ENCODE measurements at places on chromosomes 13 and 19.
A peak's percentile ranks its signal among the peaks of the same experiment; 100 is the strongest.

DNA sequence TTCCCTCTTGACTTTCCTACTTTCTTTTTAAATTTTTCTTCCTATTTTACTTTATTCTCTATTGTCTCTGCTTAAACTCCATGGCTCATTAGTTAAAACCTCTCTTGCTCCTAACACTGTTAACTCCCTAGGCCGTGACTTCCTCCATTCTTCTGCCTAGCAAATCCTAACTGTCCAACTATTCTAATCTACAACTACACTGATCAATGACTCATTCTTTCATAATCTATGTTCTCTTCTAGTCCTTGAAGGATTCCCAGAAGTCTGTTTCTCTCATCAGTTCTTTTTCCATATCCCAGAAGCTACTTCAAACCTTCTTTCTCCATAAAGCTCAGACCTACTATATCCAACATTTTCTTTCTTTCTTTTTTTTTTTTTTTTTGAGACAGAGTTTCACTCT, 66.9 kb downstream of the MICU2 start:
- no peak for DNase-seq

DNA sequence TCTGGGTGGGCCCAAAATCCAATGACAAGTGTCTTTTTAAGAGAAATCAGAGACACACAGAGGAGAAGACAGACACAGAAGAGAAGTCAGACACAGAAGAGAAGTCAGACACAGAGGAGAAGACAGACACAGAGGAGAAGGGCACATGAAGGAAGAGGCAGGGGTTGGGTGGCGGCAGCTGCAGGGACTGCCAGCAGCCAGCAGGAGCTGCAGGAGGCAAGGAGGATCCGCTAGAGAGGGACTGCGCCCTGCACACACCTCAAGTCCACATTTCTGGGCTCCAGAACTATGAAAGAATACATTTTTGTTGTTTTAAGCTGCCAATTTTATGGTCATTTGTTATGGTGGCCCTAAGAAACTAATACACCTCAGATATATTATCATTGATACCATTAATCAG, 140.6 kb downstream of the ZIC5 start:
- DNase-seq, result no peak

- DNase-seq, result no peak
Measured at GRCh38 chr13:27001705-27002104, 169.9 kb downstream of the USP12 start.

- DNase-seq, result no peak
Measured at GRCh38 chr19:2549701-2550191, 73.8 kb downstream of the GADD45B start.

GRCh38 chr19:406135-406781, 2.7 kb downstream of the C2CD4C start:
- no peak for DNase-seq

DNA sequence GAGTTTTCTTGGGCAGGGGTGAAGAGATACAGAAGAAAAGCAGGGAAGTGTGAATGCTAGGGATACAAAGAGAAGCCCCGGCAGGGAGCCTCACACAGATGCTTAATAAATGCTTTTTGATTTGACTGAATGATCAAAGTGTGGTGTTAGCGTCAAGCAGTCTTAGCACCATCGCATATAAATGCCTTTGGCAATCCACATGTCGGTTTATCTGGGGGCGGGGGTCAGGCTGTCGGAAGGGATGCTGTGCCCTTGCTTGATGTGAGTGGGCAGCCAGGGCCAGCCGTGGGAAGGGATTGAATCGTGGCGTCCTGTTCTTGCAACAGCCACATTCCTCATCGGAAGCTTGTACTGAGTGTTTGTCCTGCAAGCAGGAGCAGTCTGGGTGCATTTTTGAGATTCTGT, 173.1 kb downstream of the LACC1 start:
- DNase-seq, result no peak

DNA sequence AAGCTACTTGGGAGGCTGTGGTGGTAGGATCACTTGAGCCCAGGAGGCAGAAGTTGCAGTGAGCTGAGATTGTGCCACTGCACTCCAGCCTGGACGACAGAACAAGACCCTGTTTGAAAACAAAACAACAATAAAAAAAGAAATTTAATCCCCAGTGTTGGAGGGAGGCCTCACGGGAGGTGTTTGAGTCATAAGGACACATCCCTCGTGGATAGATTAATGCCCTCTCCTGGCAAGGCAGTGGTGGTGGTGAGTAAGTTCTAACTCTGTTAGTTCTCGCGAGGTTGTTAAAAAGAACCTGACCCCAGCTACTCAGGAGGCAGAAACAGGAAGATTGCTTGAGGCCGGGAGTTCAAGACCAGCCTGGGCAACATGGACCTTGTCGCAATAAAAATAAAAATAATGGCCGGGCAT, 27.6 kb upstream of the SIN3B start:
- no peak for DNase-seq

DNA sequence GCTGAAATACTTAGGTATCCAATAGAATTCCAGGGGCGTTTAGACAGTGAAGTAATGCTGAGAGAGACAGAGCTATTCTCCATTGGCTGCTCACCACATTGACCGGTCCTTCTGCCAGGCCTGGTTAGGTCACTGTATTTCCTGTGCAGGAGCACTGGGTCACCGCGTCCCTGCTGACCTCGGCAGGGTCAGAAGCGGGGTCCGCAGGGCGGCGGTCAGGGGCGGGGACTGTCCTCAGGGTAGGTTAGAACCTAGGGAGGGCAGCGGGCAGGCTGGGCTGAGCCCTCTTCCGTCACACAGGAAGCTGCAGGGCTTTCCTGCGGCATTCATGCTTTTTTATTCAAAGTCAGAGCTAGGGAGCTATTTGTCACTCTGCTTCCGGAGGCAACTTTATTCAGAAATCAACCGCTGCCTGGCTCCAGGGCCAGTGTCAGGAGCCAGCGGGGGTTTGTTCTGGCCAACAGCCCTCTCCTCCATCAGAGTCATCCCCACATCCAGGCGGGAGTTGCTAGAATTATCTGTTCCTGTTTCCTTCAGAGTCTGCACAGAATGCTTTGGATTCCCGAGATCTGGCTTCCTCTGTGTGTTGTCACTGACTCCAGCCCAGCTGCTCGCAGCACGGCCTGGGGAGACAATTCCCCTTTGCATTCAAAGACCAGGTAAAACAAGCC, 81.2 kb upstream of the WASF3 start:
- no peak for DNase-seq

- no peak for DNase-seq
Measured at GRCh38 chr13:50284540-50284939, 269.3 kb downstream of the KCNRG start.

DNA sequence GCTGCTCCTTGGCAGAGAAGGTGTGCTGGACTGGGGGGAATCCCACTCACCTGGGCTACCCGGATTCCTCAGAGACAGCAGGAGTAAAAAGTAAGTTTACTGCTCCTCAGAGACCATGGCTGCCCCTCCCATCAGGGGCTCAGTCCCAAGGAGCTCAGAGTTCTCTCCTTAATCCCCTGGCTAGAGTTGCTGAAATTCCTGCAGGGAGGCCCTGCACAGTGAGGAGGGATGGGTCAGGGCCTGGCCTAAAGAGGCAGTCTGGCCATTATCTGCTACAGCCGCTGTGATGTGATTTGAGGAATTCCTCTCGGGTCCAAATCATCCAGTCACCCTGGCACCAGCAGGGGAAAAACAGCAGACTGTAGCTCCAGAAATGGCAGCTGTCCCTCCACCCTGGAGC, 502.5 kb downstream of the PCDH17 start:
- no peak for DNase-seq

- DNase-seq, result no peak
Measured at GRCh38 chr13:40668335-40668734, 1.9 kb upstream of the FOXO1 start.

GRCh38 chr13:109275852-109276251, 510.5 kb downstream of the IRS2 start:
- no peak for DNase-seq

- DNase-seq, result no peak
Measured at GRCh38 chr13:45219123-45219891, 18.5 kb upstream of the KCTD4 start.

GRCh38 chr19:46241626-46242025, 12.1 kb downstream of the IGFL1 start:
- no peak for DNase-seq

GRCh38 chr13:20295956-20296355, 63.8 kb upstream of the GJB6 start:
- DNase-seq, result no peak

- DNase-seq, result peak; percentile 33
Measured at GRCh38 chr13:50366488-50367174, 351.4 kb downstream of the KCNRG start.

- DNase-seq, result no peak
Measured at GRCh38 chr19:14393329-14393728, 12.1 kb downstream of the ADGRE5 start.

DNA sequence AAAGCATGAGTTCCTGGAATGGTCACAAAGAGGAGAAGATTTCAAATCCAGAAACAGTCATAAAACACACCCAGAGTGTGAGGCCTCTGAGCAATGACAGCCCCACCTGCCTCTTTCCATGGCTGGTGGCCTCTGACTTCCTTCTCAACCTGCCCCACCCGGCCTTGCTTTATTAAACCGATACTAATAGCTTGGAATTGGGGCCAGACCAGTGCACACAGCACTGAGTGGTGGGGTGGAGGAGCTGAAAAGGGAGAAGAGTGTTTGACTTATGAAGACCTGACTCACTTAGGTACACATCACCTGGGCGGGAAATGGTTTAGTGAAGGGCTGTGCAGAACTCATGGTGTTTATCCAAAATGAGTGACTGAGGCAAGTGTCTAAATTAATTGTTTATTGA, 20.7 kb upstream of the CEACAM6 start:
- peak; percentile 35 for DNase-seq

DNA sequence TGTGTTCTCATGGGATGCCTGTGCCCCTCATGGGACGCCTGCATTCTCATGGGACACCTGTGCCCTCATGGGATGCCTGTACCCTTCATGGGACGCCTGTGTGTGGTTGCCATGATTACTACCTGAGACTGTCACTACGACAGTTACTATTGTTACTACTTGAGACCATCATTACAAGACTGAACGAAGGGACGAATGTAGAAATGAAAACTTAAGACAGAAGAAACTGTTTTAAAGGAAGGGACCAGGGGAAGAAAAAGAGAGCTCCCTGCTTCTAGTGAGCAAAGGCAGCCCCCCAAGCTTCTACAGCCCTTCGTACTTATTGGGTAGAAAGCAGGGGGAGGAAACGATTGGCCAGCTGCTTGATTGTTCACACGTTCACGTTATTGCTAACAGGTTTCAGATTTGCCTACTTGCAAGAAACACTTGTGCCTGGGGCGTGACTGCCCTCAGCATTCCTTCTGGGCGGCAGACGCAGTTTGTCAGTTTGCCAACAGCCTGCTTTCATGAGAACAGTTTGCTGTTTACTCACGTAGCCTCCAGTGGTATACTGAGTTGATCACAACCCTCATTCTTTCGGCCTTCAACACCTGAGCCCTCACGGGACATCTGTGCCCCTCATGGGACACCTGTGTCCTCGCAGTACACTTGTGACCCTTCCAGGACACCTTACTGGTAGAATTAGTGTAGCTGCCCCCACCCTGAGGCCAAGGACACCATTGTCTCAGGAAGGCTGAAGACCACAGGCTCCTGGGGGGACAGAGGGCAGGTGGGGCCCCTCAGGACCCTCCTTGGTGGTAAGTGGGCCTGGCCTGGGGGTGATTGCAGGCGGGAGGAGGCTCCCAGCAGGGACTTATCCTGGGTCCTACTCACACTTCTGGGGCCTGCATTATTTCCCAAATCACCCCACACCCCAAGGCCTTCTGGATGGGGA, 2.5 kb upstream of the S1PR4 start:
- DNase-seq, result peak; percentile 8

GRCh38 chr19:4455719-4456475, 1.7 kb downstream of the UBXN6 start:
- no peak for DNase-seq

- DNase-seq, result no peak
Measured at GRCh38 chr19:40692212-40692551, 1.7 kb upstream of the NUMBL start.

- DNase-seq, result no peak
Measured at GRCh38 chr19:3580156-3580934, 4.9 kb upstream of the GIPC3 start.

GRCh38 chr13:107043021-107043956, 475.4 kb upstream of the ARGLU1 start:
- DNase-seq, result no peak

DNA sequence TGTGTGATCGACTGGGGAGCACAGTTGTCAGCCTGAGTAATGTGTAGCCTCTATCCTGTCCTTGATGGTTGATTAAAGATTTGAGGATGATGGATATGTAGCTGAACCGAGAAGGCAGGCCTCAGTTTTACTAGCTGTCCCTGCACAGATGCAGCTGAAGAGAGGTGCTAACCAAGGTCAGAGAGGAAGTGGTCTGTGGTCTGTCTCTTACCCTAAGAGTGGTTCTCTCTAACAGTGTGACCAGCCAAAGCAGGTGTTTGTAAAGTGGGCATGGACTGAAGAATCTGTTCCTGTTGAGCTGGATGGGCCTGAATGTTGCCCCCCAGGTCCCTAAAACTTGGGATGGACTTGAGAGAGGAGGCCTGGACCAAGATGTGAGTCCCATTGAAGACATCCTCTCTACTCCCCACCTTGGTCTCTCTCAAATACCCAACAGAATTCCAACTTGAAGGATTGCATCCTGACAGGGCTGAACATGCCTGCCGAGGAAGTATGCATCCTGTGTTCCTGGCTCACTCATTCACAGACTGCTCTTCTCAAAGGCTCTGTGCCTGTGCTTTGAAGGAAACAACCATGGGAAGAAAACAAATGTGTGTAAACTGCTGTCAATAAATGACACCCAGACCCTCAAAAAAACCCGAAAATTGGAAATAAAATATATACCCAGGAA, 223.8 kb downstream of the MAB21L1 start:
- DNase-seq, result no peak

DNA sequence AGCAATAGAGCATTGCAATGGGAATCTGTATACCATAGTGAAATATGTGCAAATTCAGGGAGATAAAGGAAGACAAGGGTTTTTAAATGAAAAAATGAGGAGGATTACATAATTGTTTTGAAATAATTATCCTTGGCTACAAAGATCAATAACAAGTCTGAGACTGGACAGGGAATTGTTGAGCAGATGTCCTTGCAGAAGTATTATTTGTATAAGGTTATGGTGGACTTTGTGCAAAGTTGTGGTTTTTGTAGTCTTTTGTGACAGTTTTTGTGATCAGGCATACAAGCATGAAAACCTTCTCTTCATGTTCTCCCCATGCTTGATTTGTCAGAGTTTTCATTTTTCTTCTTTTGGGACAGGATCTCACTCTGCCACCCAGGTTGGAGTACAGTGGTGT, 25.3 kb upstream of the ZNF780A start:
- no peak for DNase-seq

- DNase-seq, result no peak
Measured at GRCh38 chr13:111437417-111437816, 117.0 kb downstream of the TEX29 start.

DNA sequence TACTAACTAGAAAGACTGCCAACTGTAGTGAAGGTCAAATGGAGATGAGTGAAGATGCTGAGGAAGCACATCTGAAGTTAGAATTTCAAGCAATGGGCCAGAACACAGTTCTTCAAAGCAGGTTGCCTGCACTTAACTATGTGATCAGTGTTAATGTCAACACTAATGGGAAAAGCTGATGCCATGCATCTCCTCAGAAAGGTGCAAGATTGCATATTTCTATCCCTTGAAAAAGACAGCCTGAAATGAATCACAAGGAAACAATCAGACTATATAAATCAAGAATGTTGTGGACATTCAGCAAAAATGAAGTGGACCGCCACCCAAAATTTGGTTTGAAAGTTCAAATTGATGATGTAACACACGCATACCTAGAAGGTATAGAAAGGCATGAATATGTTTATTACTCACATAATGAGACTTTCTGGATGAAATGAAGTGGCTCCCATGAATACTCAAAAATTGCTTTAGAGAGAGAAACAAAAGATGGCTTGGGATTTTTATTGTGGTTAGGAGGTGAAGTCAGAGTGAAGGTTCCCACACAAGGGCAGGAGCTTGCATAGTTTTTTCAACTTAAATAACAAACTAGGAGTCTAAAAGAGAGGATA, 522.4 kb downstream of the KCTD12 start:
- no peak for DNase-seq

All from NCI-H1436 (cell line).